ENCODE measurements at places on chromosomes 4 and X. TPM values are rescaled to one million over a fixed set of nuclear protein-coding genes. Genes with fewer than 3 reads are reported as not detected.

Gene RBM46
- total RNA-seq: not detected

Gene SYTL5
- total RNA-seq: 3.9 TPM

Gene RHOXF1
- total RNA-seq: not detected

Gene DDIT4L
- 0.35 TPM for total RNA-seq

Gene ABHD18
- 22.1 TPM for total RNA-seq

Gene MAP7D2
- total RNA-seq: 1.6 TPM

Gene DUX4
- total RNA-seq: not detected

Gene TCEAL7
- total RNA-seq: 5.8 TPM

- no peaks in the 10 kb centered on the region for H3K36me3 ChIP-seq
- no peak overlapping the region for H3K27ac ChIP-seq
- no peaks in the 10 kb centered on the region for H3K4me1 ChIP-seq
- H3K27me3 ChIP-seq: no peaks in the 10 kb centered on the region
- DNase-seq: no peak
- no peak overlapping the region for H3K4me3 ChIP-seq
These were observed 93.9 kb upstream of the IL13RA1 start for GRCh38 chrX:118633530-118633929.

- no peak overlapping the region for H3K4me3 ChIP-seq
- no peaks in the 10 kb centered on the region for H3K27me3 ChIP-seq
- no peaks in the 10 kb centered on the region for H3K4me1 ChIP-seq
- H3K36me3 ChIP-seq: no peaks in the 10 kb centered on the region
- H3K27ac ChIP-seq: no peak overlapping the region
- DNase-seq: no peak
These were observed 236.9 kb downstream of the DCTD start for GRCh38 chr4:182680234-182680653.

GRCh38 chrX:118758511-118758910 is 31.1 kb downstream of the IL13RA1 start:
- no peaks in the 10 kb centered on the region for H3K4me1 ChIP-seq
- no peak for DNase-seq
- H3K27me3 ChIP-seq: no peaks in the 10 kb centered on the region
- no peak overlapping the region for H3K4me3 ChIP-seq
- H3K36me3 ChIP-seq: no peaks in the 10 kb centered on the region

DNA sequence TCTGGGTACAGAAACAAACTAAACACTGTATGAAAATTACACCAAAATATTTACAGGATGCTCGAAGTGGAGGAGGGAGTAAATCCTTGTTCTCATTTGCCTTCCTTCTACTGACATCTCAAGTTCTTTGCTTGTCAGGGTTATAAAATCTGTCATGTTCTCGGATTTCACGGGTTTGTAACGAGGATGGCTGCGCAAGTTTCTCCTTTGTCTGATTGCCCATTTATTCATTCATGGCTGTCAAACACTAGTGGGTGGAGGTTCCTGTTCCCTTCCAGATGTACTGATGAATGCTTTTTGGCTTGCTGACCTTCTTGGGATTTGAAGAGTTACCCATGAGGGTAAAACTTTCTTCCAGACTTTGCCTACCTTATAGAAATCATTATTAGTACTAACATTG is 206.9 kb downstream of the SPCS3 start:
- no peak for DNase-seq
- no peaks in the 10 kb centered on the region for H3K36me3 ChIP-seq
- no peaks in the 10 kb centered on the region for H3K27me3 ChIP-seq

DNA sequence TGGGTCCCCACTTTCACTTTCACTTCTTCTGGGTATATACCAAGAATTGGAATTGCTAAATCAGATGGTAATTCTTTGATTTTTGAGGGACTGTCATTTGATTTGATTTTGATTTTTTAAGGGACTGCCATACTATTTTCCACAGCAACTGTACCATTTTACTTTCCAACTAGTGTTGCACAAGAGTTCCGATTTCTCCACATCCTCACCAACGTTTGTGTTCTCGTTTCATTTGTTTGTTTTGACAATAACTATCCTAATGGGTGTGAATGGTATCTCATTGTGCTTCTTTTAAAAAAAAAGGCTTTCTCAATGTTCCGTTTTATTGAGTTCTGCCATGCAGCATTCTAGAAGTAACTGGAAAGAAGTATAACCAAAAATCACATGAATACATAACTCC is 62.6 kb downstream of the C4orf46 start:
- no peak for DNase-seq
- H3K27me3 ChIP-seq: no peaks in the 10 kb centered on the region
- H3K4me3 ChIP-seq: no peak overlapping the region
- no peaks in the 10 kb centered on the region for H3K4me1 ChIP-seq
- H3K36me3 ChIP-seq: no peaks in the 10 kb centered on the region

GRCh38 chr4:151968643-151969042 is 207.8 kb upstream of the GATB start:
- no peak overlapping the region for H3K4me3 ChIP-seq
- H3K27me3 ChIP-seq: no peaks in the 10 kb centered on the region
- no peak for DNase-seq
- H3K4me1 ChIP-seq: no peaks in the 10 kb centered on the region
- no peak overlapping the region for H3K27ac ChIP-seq

GRCh38 chr4:96092151-96092705 is 252.3 kb downstream of the PDHA2 start:
- DNase-seq: no peak
- H3K4me3 ChIP-seq: no peak overlapping the region
- H3K27me3 ChIP-seq: no peaks in the 10 kb centered on the region
- no peaks in the 10 kb centered on the region for H3K4me1 ChIP-seq

GRCh38 chr4:126757219-126757618 is 875.5 kb upstream of the INTU start:
- DNase-seq: no peak
- no peaks in the 10 kb centered on the region for H3K4me1 ChIP-seq
- no peak overlapping the region for H3K4me3 ChIP-seq
- H3K27ac ChIP-seq: no peak overlapping the region

- H3K27ac ChIP-seq: peak overlapping the region; percentile 32
- no peaks in the 10 kb centered on the region for H3K36me3 ChIP-seq
- DNase-seq: no peak
- no peaks in the 10 kb centered on the region for H3K4me1 ChIP-seq
These were observed 32.9 kb downstream of the USP9X start for GRCh38 chrX:41118156-41118555.

DNA sequence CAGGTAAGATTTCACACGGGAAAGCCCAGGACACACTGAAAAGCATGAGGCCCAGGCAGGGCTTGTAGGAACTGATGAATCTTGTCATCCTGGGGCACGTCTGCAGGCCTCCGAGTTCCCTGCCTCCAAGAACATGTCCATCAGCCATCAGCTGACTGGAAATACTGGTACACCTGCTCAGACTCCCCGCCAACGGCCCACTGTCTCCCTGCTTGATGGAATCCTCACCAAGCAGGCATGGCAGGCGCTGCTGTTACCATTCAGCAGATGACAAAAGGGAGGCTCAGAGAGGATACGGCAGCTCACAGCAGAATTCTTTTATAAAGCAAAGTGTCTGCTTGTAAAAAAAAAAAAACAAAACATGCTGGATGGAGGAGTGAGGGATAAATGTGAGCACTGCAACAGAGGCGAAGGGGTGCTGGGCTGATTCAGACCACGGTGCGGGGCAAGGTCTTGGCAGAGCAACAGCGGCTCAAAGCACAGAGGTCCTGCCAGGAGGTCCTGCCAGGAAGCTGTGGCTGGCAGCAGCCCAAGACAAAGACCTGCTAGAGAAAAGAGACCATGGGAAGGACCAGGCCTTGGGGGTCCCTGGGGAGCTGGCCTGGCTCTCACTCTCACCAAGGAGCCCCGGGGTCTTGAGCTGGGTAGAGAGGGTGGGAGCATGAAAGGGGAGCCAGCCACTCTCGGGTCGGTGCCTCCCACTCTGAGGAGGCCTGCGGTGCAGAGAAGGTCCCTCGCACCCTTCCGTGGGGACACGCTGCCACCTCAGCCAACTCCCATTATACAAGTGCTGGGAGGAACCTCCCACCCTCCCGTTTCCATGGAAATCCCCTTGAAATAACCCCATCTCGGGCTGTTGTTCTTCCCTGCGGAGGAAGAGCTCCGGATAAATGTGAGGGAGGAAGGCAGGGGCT is 25.6 kb downstream of the PPP2R2C start:
- no peaks in the 10 kb centered on the region for H3K36me3 ChIP-seq
- H3K4me1 ChIP-seq: no peaks in the 10 kb centered on the region
- no peak for DNase-seq
- H3K27me3 ChIP-seq: no peaks in the 10 kb centered on the region

DNA sequence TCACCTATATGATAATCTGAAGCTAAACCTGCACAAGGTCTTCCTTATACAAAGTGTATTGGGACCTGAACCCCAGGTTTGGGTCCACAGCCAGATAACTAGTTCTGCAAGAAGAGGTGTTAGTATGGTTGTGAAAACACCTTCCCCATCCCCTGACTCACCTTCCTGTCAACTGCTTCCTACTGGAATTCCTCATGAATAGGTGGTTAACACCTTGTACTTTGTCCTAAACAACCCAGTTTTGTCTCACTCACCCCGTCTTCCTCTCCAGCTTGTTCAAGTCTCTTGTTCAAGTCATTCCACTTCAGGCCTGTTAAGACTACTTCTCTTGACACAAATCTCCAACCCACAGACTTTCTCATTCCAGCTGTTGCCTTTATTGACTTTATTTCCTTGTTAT is 45.5 kb downstream of the CCNG2 start:
- H3K27me3 ChIP-seq: no peaks in the 10 kb centered on the region

GRCh38 chr4:12122316-12122715 is 693.6 kb upstream of the HS3ST1 start:
- H3K27me3 ChIP-seq: no peaks in the 10 kb centered on the region
- H3K27ac ChIP-seq: no peak overlapping the region
- H3K4me3 ChIP-seq: no peak overlapping the region
- no peaks in the 10 kb centered on the region for H3K4me1 ChIP-seq

GRCh38 chr4:156832886-156833285 is 138.7 kb downstream of the PDGFC start:
- no peaks in the 10 kb centered on the region for H3K27me3 ChIP-seq
- no peaks in the 10 kb centered on the region for H3K36me3 ChIP-seq
- no peak overlapping the region for H3K4me3 ChIP-seq
- H3K4me1 ChIP-seq: no peaks in the 10 kb centered on the region
- DNase-seq: no peak

DNA sequence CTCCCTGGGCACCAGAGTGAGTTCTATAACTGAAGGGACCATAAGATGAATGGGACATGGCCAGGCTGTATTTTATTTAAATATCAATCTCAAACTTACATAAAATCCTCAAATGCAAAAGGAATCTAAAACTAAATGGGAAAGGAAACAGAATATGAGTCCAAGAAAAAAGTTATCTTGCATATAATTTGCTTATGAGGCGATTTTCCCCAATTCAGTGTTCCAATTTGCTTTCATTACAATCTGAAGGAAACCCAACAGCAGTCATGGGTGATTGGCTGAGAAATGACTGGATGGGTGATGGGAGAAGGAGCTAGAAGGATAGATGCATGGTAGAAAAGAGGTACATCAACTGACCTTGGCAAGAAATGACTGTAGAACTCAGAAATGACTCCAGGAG is 511.3 kb upstream of the TENM3 start:
- H3K27me3 ChIP-seq: no peaks in the 10 kb centered on the region
- H3K4me1 ChIP-seq: no peaks in the 10 kb centered on the region
- H3K27ac ChIP-seq: no peak overlapping the region
- no peak for DNase-seq
- no peaks in the 10 kb centered on the region for H3K36me3 ChIP-seq

DNA sequence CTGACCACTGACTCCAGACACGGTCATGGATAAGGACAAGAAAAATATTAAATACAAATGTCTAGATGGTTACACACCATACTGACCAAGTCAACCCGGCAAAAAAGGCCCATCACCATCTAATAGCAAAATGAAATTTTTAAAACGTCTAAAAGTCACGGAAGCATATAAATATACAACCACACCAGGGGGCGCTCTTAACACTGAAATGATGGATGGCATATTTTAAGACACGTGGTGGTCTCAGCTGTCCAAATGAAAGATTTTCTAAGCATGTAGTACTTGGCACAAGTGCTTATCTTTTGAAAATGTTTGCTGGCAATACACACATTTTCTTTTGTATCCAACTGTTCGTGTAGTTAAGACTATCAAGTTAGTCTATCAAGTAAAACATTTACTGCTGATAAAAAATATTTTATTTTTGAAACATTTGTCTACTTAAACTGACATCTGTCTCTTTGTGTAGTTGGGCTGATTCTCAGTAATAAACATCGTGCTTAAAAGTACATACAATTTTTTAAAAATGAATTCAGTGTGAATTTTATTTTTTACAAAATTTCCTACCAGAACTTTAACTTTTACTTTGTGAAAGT is 64.6 kb downstream of the COX7B2 start:
- H3K36me3 ChIP-seq: no peaks in the 10 kb centered on the region
- no peak overlapping the region for H3K27ac ChIP-seq
- no peak overlapping the region for H3K4me3 ChIP-seq
- H3K4me1 ChIP-seq: no peaks in the 10 kb centered on the region
- no peaks in the 10 kb centered on the region for H3K27me3 ChIP-seq

Data from Peyer's patch (tissue), 4 donors.